ENCODE measurements at places on chromosomes 7 and 10.

DNA sequence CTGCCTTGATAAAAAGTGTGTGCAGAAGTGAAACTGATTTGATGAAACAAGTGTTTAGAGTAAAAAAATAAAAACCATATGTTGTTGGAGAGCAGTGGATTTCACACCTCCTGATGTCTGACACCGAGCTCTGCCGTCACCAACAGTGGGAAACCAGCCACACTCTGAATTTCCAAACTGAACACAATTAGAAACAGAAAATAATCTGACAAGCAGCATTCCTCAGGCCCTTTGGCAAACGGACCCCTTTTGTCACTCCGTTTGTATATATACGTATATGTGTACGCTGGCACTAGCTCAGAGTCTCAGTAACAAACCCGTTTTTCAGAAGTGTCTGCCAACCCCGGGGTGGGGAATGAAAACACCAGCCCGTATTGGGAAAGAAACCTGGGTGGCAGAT, 32.4 kb downstream of the TACC2 start:
- DNase-seq, result no peak

DNA sequence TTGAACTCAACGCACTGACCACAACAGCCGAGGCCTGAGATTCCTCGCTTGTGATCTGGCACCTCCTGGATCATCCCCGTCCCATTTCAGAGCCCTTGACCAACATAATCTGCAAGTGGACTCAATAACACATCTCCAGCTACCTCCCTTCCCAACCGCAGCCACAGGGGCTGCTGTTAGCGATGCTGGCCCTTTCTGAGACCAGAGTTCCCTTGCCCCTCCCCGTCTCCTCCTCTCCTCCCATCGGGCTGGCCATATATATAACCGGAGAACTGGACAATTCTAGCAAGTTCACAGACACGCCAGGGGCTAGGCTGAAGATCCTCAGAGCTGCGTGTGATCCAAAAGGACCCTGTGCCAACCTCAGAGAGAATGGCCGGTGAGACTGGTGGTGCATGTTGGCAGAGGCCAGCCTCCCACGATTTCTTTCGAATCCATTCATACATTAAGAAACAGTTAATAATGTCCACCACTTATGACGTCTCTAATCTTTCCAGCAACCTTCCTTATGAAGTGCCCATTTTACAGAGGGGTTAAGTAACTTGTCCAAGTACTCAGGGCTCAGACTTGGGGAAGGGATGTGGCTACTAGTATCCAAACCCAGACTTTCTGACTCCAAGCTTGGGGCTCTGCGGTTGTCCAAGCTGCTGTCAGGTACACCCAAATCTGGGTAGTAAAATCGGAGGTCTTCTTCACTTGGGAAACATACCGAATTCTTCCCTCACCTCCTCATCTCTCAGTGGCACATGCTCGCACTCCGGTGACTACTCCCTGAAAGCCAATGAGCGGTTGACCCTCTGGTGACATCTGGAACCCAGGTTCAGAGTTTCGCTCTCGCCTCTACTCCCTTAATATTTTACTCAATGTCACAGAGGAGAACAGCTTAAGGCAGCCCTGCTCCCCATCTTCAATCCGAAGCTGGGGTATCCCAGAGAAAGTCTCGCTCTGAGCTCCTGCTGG, 11.2 kb upstream of the FEZF1 start:
- no peak for DNase-seq

DNA sequence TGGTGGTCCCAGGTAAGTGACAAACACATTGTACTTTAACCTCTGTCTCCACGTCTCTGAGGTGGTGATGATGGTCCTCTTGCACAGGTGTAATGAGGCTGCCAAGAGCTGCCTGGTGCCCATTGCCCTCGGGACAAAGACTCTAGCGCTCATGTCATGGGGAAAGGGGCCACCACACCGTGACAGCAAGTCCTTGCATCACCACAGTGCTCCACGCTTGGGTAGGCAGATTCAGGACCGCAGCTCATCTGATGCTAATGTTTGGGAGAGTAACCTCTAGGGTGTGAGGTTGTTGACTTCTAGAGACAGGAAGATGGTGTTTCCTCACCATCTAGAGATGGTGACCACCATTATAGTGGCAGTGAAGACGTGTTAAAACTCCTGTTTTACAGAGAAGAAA, 395.6 kb downstream of the ADRA2A start:
- no peak for DNase-seq

- DNase-seq, result no peak
Observed at GRCh38 chr10:52459097-52459496, 145.0 kb downstream of the DKK1 start.

DNA sequence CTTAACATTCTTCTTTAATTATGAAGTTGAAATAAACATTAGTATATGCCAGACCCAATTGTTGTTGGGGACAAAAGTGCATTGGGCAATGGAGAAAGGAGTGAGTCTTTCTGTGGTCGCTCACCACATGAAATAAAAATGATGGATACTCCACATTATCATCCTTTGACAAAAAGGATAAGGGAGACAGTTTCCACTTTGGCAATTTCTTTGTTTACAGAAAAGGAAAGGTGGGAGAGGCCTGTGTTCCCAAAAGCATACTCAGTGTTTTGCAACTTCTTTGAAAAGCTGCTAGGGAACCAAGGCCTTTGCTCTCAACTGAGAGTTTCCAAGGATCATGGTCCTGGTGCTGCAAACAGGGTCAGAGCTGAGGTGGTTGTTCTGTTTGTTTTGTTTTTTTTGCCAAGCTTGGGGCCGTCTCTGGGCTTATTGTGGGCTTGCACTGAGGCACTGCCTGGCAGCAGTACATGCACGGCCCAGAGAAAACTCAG, 341.9 kb downstream of the TNS3 start:
- no peak for DNase-seq

GRCh38 chr10:78320506-78320905, 286.8 kb downstream of the RPS24 start:
- DNase-seq, result no peak

DNA sequence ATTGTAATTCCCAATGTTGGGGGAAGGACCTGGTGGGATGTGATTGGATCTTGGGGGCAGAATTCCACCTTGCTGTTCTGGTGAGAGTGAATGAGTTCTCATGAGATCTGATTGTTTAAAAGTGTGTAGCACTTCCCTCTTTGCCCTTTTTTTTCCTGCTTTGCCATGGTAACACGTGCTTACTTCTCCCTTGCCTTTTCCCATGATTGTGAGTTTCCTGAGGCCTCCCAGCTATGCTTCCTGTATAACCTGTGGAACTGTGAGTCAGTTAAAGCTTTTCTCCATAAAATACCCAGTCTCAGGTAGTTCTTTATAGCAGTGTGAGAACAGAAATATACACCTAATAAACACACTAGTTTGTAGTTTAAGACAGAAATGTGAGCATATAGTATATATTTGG, 166.8 kb upstream of the MAGI2 start:
- no peak for DNase-seq

- no peak for DNase-seq
Observed at GRCh38 chr10:17250736-17251135, 22.7 kb downstream of the VIM start.

DNA sequence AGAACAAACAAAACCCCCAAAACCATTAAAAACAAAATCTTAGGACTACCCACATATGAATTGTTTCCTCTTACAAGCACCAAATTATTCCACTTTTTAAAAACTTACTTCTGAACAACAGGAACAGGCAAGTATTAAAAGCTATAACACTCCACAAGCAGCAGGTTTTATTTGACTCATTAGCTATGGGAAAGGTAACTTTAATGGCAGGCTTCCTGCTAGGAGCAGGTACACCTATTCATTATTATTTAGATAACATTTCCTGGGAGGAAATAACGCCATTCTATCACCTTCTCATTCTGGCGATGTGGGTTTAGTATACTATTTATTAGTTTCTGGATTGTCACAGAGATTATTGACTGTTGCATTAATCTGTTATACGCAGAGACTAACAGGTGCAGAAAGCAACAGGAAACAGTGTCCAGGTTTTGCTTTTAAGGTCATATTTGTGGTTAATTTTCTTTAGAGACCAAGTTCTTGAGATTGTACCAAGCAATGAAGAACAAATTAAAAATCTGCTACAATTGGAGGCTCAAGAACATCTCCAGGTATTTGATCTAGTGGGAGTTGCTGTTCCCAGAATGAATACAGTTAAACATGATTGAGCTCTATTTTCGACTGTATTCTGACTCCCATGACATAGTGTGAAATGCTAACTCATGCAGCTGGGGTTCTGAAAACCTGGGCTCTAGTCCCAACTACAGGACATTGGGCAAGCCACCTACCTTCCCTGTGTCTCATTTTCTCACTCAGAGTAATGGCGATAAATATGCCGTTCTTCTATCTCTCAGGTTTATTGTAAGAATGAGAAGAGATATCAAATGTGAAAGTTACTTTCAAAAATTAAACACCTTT, 2.0 kb downstream of the CPA2 start:
- no peak for DNase-seq

DNA sequence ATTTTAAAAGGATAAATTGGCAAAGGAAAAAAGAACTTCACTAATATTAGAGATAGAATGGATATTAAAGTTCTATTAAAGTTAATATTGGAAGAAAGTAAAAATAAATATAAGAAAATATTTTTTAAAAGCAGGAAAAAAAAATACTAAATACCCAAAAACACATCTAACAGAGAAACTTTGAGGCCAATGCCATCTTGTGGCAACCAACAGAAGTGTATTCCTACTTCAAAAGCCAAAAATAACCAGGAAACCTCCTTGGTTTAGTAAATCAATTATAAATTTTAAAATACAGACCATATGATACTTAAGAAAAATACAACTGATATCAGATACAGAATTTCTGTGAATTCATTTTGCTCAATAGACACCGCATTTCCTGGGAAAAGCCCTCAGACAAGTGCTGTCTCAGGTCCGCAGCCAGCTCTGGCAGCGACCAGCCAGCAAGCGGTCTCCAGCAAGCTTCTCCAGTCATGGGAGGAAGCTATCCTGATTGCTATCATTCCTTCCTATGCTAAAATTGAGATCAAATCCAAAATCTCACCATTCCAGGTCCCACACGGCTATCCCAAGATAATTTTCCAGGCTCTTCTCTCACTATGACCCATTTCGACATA, 65.3 kb downstream of the LMBR1 start:
- no peak for DNase-seq

DNA sequence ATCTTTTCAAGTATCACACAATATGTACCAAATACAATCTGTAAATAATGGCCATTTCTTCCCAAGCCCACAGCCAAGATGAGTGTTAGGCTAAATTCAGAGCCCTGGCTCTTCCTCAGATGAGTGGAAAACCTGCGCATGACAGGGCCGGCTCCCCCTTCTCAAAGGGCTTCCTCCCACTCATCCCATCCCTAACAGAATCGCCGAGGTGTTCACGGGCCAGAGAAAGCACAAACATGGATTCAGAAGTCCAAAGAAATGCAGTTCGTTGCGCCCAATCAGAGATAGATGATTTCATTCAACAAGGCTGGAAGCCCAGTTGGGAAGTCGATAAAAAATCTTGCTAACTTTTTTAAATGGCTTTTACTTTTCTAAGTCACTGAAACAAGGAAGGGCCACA, 121.8 kb downstream of the UBE2H start:
- no peak for DNase-seq

GRCh38 chr10:78035025-78035424, 1.4 kb downstream of the RPS24 start:
- no peak for DNase-seq

DNA sequence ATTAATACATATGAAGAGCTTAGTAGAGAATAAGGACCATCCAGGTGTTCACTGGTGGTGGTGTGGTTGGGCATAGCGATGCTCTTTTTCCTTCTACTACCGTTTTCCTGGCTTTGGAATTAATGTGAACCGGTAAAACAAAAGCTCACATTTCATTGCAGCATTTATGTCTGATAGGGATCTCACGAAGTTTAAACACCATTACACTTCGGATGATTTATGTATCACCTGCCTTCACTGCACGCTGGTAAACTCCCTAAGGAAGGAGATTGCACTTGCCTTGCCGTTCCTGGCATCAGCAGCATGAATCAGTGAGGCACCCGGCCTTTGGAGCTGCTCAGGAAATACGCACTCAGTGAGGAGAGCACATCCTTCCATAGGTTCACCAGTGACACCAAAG, 47.5 kb downstream of the WIPF3 start:
- no peak for DNase-seq

- no peak for DNase-seq
Observed at GRCh38 chr10:67464278-67464677, 231.7 kb downstream of the CTNNA3 start.

DNA sequence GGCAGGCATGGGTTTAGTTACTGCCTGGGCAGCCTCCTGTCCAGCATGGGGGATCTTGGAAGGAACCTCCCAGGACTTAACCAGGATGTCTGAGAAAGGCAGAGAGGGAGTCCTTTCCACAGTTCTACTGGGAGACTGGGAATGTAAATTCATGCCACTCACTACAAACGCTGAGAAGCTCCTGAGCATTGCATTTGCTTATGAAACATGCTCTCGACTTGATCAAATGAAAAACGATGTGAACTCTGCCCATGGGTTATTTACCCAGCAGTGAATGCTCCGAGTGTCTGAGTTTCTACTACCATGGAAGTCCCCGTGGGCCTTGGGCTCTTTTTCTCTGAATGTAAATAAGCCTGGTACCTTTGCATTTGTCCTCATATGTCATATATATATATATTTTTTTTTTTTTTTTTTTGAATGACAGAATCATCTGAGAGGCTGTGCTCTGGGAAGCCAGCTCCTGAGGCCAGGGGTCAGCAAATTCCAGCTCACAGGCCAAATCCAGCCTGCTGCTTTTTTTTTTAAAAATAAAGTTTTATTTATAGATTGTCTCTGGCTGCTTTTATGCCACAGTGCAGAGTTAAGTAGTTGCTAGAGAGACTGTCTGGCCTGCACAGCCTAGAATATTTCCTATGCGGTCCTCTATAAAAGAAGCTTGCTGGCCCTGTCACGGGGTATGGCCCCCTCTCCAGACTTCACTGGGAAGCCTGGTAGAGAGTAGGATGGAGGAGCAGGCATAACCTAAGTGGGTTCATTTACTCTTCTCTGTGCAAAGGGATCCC, 21.4 kb upstream of the RAPGEF5 start:
- no peak for DNase-seq

- no peak for DNase-seq
Observed at GRCh38 chr7:157357129-157358040, 20.6 kb downstream of the DNAJB6 start.

GRCh38 chr7:153543232-153543631, 509.0 kb upstream of the DPP6 start:
- no peak for DNase-seq

DNA sequence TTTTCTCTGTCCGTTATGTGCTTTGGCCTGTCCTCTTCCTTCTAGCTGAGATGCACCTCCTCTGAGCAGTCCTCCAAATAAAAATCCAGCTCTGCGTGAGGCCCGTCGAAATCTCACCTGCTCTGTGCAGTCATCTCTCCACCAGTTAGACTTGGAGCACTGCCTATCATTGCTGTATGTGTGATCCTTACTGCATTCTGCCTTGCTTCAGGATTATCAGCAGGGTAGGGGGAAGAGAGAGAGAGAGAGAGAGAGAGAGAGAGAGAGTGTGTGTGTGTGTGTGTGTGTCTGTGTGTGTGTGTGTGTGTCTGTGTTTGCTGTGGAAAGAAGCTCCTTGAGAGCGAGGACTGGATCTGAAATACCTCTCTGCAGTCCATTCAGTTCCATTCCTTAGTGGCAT, 129.4 kb downstream of the CCNY start:
- DNase-seq, result no peak

Measured in Jurkat, Clone E6-1 (cell line).